Right renal pelvis (tissue), 4 donors: ENCODE measurements at places on chromosomes 11 and 22. TPM values are rescaled to one million over a fixed set of nuclear protein-coding genes. Genes with fewer than 3 reads are reported as not detected.

The TEX54 gene
- 0.17 TPM for polyA plus RNA-seq

The FGF4 gene
- not detected for polyA plus RNA-seq

The GLB1L3 gene
- 1.4 TPM for polyA plus RNA-seq

GRCh38 chr11:69272831-69273485, 21.0 kb upstream of the MYEOV start:
- no peak for DNase-seq

- DNase-seq = no peak
Observed at GRCh38 chr11:113411536-113411935, 24.0 kb downstream of the ANKK1 start.

GRCh38 chr22:40400159-40400558, 29.8 kb downstream of the SGSM3 start:
- no peak for DNase-seq

DNA sequence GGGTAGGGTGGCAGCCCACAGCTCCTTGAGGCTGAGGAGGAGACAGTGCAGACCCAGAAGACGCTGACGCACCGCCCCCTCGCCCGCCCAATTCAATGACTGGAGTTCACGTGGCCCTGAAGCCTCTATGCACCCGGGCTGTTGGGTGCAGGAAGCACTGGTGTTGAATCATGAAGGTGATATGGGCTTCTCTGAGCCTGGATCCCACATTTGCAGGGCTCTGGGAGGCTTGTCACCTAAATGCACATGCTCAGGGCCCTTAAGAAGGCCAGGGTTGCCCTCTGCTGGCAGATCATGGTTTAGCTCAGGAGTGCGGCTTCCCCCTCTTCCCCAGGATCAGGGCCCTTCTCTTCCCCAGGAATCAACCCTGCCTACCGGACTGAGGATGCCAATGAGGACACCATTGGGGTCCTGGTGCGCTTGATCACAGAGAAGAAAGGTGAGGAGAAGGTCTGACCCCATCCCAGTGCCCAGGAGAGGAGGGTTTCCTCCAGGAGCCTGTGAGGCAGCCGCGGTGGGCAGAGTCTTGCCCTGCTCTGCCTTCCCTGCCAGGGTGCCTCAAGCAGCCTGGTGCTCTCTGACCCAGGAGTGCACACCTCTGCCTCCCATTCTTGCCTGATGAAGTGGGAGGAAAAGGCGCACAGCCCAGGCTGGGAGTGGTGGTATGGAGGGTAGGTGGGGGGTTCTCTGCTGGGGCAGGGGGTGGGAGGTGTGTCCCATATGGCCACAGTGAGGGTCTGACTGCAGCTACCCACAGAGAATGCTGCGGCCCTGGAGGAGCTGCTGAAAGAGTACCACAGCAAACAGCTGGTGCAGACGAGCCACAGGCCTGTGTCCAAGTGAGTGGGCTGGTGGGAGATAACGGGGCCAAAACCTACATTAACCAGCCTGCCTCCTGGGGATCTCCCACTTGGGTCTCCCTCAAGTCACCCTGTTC, 17.5 kb downstream of the RELT start:
- DNase-seq = peak; percentile 52

The PRMT3 gene
- polyA plus RNA-seq = 20.5 TPM

- DNase-seq = no peak
Observed at GRCh38 chr11:128515826-128516778, 71.3 kb downstream of the ETS1 start.

DNA sequence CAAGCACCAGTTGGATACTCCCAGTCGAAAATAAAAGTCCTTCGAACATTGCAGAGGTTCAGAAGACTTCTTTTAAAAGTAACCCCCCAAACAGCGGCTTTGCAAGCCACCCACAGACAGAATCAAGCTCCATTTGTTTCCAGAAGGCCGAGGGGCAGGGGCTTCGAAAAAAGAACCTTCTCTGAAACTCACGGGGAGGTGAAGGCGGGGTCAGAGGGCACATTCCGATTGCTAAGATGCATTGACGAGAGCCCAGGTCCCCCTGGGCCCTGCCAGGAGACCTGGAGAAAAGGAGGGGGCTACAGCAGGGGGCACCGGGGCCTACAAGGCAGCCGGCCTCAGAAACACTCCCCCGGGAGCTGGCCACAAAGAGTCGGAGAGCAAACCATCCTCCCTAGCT, 306.8 kb downstream of the MN1 start:
- no peak for DNase-seq

The IRAG1 gene
- 9.8 TPM for polyA plus RNA-seq

DNA sequence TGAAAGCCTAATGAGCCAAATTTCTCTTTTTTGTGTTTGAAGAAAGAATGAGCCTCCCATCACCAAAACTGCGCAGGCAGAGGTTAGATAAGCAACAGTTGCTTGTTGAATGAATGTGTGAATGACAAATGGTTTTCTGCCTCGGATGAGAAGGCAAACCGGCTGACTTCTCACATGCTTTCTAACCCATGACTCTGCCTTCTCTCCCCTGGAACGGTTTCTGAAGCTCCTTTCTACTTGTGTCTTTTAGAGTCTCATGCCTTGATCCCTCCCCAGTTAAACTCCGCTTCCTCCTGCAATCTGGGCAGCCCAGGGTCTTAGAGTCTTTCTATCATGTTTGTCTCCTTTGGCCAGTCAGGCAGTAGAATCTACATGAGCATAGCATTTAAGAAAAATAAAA, 342.1 kb upstream of the NCAM1 start:
- no peak for DNase-seq

GRCh38 chr11:121415856-121416255, 36.3 kb upstream of the SORL1 start:
- DNase-seq = no peak

DNA sequence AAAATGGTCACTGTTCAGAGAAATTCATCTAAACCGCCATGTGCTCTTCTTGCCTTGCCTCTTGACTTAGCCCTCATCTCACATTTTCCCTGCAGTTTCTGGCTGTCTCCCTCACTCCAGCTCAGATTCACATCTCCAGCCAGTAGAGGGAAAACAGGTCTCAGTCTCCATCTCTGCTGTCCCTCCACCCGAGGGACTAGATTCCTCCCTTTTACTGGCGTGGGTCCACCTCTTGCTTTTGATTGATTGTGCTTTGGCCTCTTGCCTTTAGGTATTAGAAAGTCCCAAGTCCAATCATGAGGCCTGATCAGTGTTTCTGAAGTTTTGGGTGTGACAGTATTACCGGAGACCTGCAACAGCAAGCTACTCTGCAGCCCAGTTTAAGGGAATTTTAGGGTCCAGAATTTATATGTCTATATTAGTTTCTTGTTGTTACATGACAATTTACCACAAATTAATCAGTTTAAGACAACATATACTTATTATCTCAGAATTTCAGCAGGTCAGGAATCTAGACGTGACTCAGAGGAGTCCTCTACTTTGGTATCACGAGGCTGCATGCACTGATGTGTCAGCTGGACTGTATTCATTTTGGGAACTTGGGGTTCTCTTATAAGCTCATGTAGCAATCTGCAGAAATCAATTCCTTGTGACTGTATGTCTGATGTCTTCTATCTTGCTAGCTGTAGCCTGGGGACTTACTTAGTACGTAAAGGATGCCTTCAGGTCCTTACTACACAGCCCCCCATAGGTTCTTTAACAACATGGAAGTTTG, 805.2 kb upstream of the CCDC90B start:
- no peak for DNase-seq

- no peak for DNase-seq
Observed at GRCh38 chr11:69388661-69389060, 92.8 kb upstream of the LINC01488 start.

DNA sequence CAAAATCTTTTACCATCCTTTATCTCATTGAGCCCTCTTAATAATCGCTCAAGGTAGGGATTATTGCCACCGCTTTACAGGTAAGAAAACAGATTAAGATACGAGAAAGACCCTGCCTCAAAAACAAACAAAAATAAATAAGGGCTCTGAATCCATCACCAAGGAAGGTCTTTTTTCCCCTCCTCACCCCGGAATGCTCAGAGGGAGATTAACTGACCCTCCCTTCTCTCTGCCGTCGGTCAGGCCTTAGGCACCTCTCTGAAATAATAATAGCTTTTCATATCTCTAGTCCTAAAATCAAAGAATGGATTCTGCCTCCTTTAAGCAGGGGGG, 620 bp upstream of the ATG2A start:
- DNase-seq = no peak

The OR8D1 gene
- polyA plus RNA-seq = not detected

The FDXACB1 gene
- 5.6 TPM for polyA plus RNA-seq

DNA sequence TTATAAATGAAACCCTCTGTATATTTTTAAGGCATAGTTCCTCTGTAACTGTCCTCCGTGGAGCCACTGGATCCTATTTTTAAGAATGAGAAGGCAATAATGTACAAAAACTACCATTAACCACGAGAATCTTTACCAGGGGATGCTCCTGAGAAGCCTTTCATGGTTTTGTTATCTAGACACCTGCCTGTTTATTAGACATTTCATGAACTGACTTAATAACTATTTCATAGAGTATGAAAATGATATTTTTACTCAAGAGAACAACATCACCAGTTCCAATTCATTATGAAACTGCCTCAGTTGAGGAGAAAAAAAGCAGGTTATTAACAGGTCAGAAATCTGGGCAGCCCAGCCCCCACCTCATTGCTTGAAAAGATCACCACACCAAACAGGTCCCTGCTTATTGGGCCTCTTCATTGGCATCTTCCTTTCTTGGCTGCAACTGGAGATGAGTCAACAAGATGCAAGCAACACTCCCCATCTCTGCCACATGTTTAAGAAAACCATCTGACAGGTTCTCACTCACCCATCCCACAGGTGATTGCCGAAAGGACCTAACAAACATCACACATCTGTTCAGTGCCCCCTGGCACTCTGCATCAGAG, 27.8 kb downstream of the ETS1 start:
- DNase-seq = no peak

The HTR3A gene
- polyA plus RNA-seq = not detected

- no peak for DNase-seq
Observed at GRCh38 chr11:34254011-34254410, 103.8 kb downstream of the ABTB2 start.

GRCh38 chr22:40196628-40197360, 19.1 kb downstream of the TNRC6B start:
- DNase-seq = no peak

DNA sequence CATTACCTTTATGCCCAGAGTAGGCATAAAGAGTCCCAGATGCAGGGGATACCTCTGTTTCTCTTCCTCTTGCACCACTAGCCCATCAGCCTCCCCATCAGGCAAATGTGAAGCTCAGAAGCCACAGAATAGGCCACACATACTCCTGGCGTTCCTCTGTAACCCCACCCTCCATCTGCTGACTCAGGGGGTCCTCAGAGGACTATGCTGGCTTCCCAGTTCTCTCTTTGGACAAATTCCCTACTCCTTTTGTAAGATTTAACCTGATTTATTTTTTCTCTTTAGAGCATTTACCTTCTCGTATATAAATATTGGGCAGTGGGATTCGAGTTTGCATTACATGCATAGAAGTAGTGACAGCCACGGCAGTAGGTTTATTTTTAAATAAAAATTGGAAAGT, 262.3 kb upstream of the CADM1 start:
- DNase-seq = no peak

The TEX12 gene
- polyA plus RNA-seq = not detected

GRCh38 chr11:34570584-34570983, 50.3 kb upstream of the EHF start:
- DNase-seq = no peak

- DNase-seq = no peak
Observed at GRCh38 chr22:24108073-24108472, 73.2 kb upstream of the SUSD2 start.

GRCh38 chr11:60594998-60595642, 79.9 kb downstream of the MS4A13 start:
- no peak for DNase-seq

The TENM4 gene
- 19.9 TPM for polyA plus RNA-seq

The DLG2 gene
- polyA plus RNA-seq = 14.2 TPM

The CD3G gene
- polyA plus RNA-seq = 0.47 TPM

GRCh38 chr11:75160220-75160757, 9.4 kb downstream of the SLCO2B1 start:
- no peak for DNase-seq

DNA sequence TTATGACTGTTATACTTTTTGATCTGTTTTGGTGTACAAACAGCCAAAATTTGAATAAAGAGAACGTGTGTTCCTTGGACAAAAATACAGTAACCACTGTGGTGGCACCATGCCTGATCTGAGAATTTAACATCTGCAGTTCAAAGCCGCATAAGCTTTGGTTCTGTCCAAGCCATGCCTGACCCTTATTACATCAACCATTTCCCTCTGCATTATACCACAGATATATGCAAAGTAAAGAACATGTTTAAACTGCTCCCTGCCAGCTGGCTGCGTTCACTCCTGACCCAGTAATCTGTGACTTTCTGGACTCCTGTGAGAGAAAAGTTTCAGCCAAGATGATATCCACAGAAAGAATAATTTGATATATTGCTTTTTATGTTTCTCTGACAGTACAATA, 890.5 kb upstream of the ANO3 start:
- no peak for DNase-seq

The GLB1L2 gene
- polyA plus RNA-seq = 21.6 TPM

GRCh38 chr11:76577226-76577920, 93.2 kb downstream of the LRRC32 start:
- peak; percentile 32 for DNase-seq

DNA sequence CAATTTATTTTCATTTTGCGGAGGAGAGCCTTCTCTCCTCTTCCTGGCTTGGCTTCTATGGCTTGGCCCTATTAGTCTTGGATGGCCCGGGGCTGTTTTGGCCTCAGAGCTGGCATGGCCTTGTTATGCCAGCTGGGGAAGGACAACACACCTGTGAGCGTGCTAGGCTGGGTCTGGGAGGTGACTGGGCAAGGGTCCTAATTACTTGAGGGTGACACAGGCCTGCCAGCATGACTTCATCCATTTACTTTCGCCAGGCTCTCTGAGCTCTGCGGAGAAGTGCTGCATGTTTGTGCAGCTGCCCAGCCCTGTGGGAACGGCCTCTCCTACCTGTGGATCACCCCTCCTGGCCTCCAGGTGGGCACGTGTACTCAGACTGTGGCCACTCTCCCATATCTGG, 153.6 kb downstream of the SNX19 start:
- DNase-seq = no peak

- DNase-seq = no peak
Observed at GRCh38 chr11:68550485-68550817, 89.9 kb downstream of the PPP6R3 start.

DNA sequence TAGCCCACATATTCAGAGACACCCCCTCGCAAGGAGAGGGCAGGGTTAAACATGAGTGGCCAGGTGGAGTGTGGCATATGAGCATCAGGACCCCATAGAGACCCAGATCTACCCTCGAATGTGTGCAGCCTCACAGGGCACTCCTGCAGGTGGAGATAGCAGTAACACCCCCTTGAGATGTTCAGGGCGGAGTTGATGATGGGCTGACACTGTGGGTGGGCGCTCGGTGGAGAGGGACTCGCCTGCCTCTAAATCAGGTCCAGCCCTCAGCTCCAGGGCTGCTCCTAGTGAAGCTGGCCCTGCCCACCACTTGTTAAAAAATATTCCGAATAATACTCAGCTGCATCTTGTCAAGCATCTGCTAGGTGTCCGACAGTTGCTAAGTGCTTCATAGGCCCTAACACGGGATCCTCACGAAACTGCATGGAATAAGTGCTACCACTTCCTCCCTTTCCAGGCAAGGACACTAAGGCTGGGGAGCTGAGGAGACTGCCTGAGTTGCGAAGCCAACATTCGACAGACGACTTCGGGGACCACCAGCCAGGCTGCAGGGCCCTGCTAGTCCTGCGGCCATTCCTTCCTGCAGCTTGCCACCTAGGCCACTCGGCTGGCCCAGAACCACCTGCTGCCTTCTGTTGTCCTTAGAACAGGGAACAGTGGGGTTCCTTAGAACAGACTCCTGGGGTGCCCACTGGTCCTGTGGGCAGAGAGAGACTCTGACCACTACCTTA, 74.0 kb upstream of the WNT11 start:
- DNase-seq = no peak

- DNase-seq = no peak
Observed at GRCh38 chr11:133559382-133559781, 27.1 kb upstream of the OPCML start.
